Activated CD8-positive, alpha-beta memory T cell treated with anti-CD3 and anti-CD28 coated beads for 48 hours (primary cell): ENCODE measurements at places on chromosomes 16 and 17.

DNA sequence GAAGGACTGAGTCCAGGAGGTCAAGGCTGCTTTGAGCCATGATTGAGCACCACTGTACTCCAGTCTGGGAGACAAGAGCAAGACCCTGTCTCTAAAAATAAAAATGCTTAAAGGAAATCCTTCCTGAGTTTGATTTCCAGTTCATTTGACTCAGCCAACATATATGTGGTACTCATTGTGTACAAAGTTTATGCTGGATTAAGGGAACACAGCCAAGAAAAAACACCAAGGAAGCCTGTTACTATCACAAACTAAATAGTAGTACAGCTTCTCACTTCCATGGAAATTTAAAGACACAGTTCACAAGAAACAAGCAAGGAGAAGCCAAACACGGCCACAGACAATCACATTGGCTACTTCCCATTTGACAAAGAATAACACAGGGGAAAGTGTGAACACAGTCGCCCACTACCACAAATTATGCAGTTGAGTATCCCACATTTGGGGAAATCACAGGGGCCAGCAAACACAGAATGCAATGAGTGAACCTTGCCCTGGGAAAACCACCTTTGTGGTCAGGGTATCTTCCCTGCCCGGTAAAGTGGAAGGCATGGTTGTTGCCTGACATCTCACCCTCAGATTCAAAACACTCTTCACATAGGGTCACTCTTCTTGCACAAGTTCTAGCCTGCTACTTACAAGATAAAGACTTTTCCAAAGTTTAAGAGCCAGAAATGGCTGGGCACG is 14.5 kb downstream of the TEX14 start:
- no peak for DNase-seq

DNA sequence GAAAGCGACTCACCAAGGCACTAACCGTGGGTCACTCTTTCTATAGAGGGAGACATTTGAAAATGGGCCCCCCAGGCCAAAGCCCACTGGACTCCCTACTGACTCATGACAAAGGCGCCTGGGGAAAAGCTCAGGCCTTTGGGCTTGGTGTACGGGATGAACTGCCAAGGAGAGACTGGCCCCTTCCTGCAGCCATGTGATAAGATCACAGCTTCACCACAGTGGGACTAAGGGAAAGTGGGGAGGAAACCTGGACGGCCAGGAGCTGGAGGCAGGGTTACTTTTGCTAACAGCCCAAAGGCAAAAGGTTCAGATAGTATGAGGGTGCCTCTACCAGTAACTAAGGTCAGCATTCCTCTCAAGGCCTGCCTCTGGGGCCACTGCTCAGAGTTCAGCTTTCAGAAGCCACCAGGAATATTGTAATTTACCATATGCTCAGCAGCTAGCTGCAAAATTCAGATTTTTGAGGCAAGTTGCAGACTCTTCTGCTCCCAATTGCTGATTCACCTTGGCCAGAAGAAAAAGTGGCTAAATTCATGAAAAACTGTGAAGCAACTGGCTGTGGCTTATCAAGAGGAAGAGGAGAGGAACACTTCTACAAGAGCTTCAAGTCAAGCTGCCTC is 37.1 kb upstream of the SLC25A19 start:
- DNase-seq = no peak

- DNase-seq = no peak
Measured at GRCh38 chr17:15914400-15915170, 30.3 kb upstream of the ADORA2B start.

GRCh38 chr17:5619088-5619740 is 34.9 kb upstream of the NLRP1 start:
- no peak for DNase-seq

DNA sequence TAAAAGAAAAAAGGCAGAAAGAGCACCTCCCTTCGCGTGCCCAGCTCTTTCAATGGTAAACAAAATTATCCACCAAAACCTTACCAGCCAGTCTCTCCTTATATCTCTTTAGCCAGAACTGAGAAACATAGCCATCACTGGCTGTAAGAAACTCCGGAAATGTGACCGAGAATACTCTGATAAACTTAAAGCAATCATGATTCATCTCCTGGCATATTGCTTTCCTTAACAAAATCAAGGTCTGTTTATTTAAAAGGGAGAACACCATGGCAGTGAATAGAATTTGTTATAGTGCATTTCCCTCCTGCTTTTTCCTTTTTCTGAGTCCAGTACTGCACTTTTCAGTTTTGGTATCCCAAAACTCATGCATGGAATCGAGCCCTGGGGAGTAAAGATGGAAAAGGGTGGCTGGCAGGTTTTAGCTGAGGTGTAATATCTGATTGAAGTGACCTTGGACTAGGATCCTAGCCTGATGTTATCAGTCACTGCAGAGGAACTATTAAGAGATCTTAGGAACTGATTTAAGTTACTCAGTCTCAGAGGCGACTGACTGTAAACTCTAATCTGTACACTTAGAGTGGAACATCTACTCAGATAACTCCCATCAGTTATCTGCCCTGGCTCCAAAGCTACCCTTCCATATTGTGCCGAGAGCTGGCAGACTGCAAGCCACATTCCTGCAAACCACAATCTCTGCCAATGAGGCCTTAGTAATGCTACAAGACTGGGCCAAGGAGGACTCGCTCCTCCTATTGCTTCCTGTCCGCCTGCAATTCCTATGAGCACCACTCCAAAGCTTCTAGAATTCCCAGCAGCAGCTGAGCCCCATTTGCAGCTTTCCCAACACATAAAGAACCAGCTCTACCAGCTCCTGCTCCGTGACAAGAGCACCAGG is 7.4 kb upstream of the COX10 start:
- DNase-seq = no peak

- no peak for DNase-seq
Measured at GRCh38 chr16:17777408-17777863, 306.7 kb upstream of the XYLT1 start.

DNA sequence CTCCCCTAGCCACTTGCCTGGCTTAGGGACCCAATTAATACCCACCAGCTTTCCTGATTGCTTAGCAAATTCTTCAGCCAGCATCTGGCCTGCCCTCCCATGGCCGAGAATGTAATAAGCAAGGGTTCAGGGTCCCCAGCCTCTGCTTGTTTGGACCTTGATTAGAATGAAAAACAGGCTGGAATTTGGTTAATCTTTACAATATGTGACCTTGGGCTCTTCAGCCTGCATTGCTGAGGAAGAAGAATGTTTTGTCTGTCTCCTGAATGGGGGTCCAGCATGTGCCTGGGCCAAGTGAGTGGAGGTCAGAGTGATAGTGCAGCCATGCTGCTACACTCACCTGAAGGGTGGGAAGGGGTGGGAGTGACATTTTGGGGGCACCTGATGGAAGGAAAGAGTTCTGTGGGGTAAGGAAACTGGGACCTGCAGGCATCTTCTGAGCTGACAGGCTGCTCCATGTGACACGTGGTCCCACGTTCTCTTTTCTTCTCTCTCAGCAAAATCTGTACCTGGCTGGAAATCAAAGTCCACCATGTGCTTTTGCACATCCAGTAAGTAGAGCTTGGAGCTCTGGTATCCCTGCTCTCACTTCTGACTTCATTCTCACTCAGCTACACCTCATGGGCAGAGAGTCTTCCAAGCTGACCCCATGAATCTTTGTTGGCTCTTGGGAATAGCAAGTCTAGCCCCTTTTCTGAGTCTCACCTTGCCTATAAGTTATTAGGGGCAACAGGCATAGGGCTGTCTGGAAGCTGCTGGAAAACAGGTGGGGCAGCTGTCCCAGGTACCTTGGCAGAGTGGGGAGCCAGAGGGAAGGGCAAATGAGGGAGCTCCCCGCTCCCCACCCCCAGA is 5.3 kb downstream of the TMEM106A start:
- no peak for DNase-seq

DNA sequence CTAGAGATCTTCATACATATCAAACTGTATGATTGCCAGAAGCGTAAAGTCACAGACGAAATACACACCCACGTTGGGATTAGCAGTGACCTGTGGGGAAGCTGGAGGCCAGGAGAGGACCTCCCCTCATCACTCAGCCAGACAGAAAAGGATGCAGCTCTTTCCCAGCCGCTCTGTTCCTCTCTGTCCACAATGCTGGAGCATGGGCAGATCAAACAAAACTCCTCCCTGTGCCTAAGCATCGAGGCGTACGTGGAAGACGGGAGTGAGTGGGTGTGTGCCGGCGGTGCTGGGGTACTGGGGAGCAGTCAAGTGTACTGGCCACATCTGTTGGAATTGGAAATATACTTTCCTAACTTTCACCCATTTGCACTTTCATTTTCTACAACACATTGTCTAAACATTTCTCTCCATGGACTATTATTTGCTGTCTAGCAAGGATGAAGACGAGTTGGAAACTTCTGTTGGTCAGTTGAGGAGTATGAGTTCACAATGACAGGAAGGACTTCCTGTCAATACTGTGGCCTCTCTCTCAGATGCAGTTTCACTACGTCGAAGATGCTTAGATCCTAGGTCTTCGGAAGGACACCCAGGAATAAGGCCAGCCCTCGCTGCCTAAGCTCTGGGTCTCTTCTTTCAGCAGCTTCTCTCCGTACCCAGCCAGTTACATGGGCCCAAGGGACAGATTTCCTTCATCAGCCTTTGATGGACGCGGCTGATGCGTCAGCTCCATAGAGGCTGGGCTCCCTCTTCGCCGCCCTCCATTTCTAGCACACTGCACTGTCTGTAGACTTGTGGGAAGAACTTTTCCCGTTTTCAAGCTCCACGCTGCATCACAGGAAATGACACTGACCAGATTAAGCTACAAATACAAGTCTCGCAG is 30.6 kb upstream of the ENDOV start:
- DNase-seq = no peak

GRCh38 chr16:2432801-2433505 is 3.7 kb downstream of the CCNF start:
- DNase-seq = no peak

- DNase-seq = no peak
Measured at GRCh38 chr17:68036304-68037147, 991 bp downstream of the KPNA2 start.

- DNase-seq = no peak
Measured at GRCh38 chr17:58312829-58313228, 15.8 kb downstream of the TSPOAP1 start.

DNA sequence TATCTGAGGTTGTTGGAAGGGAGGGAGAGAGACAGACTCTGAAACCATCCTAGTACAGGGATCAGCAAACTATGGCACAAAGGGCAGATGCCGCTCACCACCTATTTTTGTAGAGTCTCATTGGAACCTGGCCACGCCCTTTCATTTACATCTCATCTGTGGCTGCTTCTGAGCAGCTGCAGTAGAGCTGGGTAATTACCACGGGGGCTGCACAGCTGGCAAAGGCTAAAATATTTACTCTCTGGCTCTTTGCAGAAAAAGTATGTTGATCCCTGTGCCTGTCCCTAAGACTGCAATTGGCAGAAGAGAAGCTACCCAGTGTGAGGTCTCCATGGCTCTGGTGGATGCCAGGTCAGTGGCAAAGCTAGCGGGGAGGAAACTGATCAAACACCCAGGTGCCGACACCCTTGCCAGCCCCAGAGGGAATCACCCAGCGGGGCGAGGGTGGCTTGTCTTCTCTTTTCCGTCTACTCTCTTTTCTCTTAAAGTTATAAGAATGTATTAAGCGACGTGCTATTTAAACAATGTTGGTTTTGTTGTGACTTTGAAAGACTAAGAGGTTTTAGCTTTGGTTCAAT is 14.0 kb downstream of the CEP295NL start:
- DNase-seq = no peak

GRCh38 chr16:30046178-30046577 is 15.1 kb upstream of the TLCD3B start:
- DNase-seq = no peak

- DNase-seq = no peak
Measured at GRCh38 chr17:77372444-77373298, 231.9 kb downstream of the SEC14L1 start.

GRCh38 chr17:73749928-73750605 is 105.8 kb upstream of the SDK2 start:
- no peak for DNase-seq

DNA sequence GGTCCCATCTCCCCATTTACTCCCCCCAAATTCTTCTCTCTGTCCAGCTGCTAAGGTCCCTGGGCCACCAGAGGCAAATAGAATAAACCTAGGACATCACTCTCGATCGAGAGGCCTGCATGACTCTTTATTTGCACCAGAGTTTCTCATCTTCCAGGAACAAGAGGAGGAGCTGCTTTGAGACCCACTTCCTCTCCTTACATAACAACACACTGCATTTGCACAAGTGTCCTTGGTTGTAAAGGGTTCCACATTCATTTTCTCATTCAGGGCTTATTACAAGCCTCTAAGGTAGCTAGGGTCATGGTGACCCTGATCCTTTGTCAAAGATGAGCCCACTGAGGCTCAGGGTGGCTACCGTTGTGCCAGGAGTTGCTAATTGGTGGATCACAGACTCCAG is 38.1 kb upstream of the RHOT1 start:
- DNase-seq = no peak

- peak; percentile 62 for DNase-seq
Measured at GRCh38 chr16:11354733-11355574, 9.7 kb downstream of the RMI2 start.

DNA sequence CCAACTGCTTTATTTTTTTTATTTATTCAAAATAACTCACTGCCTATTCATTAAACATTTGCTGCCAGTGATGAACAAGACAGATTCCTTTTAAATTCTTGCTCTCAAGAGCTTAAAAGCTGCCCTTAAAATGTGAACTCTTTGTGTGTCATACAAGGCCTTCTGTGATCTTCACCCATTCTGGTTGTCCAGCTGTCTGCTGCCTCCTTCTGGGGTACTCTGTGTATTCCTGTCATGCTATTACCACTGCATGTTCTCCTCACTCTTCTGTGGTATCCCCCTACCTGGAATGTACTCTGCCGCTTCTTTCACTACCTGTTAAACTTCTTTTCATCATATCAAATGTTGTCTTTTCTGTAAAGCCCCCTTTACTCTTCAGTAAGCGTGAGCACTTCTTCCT is 165.8 kb downstream of the CHD9 start:
- no peak for DNase-seq

DNA sequence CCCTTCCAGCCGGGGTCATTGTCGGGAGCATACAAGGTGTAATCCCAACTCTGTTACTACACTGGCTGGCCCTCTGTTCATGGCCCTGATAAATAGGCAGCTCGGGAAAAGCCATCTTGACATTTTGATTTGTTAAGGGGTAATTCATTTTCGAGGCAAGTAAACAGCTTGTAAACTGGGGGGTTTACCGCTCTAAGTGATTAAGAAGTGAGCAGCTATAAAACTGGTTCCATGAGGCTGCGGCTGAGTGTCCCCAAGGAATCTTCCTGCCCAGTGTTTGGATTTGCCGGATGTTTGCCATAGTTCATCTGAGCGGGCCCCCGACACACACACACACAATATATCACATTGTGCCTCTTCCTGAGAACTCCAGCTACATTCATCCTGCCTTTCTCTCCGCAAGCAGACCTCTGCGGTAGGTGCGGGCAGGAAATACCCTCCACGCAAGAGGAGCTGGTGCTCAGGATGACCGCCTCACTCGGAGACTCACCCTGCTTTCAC is 92.2 kb downstream of the SOCS1 start:
- no peak for DNase-seq
